ENCODE measurements at places on chromosomes 6 and 20.

DNA sequence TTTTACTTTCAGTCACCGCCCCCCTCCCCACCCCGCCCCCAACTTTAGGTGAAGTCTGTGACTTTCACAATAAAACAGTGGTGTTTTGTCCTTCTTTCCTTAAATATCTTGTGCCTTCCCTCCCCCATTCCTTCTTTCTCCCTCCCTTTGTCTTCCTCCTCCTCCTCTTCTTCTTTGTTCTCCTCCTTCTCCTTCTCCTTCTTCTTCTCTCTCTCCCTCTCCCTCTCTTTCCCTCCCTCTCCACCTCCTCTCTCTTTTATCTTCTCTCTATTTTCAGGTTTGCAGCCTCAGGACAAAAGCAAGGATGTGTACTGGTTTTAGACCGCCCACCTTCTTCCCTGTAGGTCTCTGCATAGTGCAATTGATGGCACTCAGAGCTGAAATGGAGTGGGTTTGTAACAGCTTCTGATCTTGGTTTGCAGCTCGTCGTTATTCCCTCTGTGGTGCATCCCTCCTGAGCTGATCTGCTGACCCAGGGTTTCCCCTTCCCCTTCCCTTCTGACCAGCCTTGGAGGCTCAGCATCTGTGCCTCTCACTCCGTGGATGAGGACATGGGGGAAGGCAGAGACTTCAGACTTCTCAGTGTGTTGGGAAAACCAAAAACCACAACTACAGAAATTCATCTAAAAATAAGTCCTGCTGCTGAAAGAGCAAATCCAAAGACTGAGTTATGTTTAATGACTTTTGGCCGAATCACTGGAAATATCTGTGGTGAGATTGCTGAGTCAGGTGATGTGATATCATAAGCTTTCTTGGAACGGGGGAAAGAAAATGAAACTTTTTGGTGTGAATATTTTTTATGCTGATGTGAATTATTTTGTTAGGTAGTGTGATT lies 6.9 kb downstream of the VGLL2 start:
- no peak for DNase-seq

DNA sequence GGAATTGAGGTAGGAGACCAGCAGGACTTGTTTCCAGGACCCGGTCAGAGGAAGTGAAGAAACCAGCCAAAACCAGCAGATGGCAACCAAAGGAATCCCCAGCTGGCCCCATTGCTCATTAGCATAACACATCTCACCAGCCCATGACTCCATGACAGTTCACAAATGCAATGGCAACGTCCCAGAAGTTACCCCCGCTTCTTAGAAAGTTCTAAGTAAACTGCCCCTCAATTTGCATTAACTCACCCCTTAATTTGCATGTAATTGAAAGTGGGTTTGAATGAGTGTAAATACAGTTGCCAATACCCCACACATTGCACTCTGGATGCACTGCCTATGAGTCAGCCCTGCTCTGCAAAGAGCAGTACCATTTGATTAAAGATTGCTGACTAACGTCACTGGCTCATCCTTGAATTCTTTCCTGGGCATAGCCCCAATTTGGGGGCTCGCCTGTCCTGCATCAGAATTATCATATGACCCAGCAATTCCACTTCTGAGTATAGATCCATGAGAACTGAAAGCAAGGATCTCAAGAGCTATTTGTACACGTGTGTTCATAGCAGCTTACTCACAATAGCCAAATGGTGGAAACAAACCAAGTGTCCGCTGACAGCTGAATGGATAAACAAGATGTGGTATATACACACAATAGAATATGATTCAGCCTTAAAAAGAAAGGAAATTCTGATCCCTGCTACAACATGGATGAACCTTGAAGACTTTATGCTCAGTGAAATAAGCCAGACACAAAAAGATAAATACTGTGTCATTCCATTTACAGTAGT lies 36.4 kb downstream of the MYLK4 start:
- no peak for DNase-seq

DNA sequence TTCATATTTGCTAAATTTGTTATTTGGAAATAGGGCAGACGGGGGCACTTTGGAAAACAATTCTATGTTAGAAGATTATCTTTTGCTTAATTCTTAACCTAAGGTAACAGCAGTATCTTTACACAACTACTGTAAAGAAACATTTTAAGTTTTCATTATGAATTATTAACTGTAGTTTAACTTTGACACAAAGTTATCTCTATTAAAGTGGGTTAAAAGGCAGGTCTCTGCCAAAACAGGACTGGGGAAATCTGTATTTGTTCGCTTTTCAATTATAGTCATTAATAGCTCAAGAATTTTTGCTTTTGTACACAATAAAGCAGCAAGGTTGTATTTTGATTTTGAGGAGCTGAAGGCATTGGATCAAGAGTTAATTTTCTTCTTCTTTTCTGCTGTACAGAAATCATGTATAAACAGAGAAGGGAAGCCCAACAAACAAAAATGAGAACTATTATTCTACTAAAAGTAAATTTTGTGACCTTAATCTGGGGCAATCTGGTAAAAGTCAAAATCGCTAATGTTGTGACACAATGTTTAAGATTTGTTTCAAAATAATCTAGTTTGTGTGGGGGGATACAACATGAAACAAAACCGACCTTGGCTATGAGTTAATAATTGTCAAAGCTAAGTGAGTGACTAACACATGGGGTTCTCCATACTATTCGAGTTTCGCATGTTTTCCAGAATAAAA lies 2.9 kb downstream of the STAU1 start:
- no peak for DNase-seq

DNA sequence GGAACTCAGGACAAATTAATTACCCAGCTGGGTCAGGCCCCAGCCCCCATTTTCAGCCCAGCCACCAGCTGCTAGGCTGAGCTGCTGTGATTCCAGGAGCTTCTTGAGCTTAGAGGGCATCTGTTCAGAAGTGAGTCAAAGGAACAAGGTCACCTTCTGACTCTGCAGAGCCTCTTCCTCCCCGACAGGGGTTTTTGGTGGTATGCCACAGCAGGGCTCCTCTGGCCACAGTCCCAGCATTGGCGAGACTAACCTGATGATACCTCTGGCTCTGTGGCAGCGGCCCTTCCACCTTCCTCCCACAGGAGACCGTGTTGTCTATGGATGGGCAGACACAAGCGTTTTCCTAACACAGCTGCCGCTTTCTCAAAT lies 39.7 kb downstream of the ZC3H12D start:
- peak; percentile 43 for DNase-seq

GRCh38 chr20:32582659-32583580 lies 2.2 kb downstream of the NOL4L start:
- DNase-seq: no peak

DNA sequence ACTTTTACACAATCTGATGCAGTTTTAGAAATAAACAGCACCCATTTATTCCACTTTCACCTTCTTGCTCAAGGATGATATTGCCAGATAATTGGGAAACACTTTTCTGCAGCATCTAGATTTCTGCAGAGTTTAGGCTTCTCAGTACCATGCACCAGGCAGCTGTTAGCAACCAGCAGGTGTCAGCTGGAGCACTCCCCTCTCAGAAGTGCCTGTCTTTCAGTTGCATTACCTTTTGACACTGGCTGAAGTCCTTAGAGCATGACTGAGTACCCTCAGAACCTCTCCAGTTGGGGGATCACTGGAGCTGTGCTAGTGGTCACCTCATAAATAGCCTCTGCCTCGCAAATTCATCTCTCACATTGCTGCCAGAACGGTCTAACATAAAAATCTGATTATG lies 91.2 kb downstream of the DNAH8 start:
- DNase-seq: no peak

- DNase-seq: no peak
Observed at GRCh38 chr6:136669299-136669699, 119.1 kb upstream of the MAP7 start.

DNA sequence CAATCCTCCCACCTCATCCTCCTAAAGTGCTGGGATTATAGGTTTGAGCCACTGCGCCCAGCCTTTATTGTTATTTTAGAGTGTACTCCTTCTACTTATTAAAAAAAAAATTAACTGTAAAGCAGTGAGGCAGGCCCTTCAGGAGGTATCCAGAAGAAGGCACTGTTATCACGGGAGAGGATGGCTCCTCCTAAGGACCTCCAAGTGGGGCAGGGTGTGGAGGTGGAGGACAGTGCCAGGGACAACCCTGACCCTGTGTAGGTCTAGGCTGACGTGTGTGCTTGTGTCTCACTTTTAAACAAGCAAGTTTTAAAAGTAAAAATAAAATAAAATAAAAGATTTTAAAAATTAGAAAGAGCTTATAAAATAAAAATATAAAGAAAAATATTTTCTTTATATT lies 23.7 kb upstream of the TAF4 start:
- no peak for DNase-seq

DNA sequence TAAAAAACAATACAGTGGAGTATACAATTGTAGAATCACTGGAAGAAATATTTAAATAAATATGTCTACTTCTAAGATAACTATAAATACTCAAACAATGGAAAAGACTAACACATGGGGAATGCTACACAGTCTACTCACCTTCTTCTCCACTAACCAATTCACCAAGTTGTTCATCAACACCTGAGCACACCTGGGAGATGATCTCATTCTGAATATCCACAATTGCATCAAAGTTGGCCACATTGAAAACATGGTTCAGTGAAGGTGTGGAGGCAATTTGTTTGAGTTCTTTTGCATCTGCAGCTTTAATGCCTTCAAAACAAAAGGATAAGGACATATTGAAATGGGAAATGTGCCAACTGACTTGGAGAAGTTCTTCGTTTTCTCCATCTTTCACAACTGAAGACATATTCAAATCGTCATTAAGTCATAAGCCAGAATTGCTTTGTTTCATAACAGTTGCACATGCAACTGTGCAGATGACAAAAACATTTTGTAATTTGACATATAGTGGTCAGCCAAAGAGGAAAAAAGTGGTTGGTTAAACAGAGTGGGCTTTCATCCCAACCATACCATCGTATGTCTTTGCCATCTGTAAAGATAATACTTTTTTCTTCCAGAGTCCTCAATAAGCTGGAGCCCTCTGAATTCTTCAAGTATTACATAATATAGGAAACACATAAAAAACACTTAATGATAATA lies 17.5 kb downstream of the COL12A1 start:
- DNase-seq: no peak

GRCh38 chr20:12824328-12825225 lies 184.2 kb upstream of the SPTLC3 start:
- no peak for DNase-seq

- DNase-seq: no peak
Observed at GRCh38 chr20:19552221-19553180, 205.6 kb upstream of the RIN2 start.

- no peak for DNase-seq
Observed at GRCh38 chr6:54992789-54993188, 146.2 kb downstream of the FAM83B start.

DNA sequence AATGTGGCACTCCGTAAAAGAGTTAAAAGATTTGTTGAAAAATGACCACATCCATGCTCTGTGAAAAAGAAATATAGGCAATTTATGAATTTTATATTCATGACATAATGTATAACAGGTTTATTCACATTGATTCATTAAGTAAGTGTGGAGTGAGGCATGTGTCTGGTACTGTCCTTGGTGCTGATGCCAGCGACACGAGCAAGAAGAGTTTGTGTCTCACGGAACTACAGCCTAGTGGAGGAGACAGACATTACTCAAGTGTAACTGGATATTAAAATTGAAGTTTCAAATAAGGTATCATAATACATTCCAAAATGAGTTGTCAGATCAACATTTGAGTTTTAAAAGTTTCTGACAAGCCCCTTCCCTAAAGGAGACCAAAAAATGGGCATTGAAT lies 158.2 kb upstream of the PRND start:
- DNase-seq: no peak

DNA sequence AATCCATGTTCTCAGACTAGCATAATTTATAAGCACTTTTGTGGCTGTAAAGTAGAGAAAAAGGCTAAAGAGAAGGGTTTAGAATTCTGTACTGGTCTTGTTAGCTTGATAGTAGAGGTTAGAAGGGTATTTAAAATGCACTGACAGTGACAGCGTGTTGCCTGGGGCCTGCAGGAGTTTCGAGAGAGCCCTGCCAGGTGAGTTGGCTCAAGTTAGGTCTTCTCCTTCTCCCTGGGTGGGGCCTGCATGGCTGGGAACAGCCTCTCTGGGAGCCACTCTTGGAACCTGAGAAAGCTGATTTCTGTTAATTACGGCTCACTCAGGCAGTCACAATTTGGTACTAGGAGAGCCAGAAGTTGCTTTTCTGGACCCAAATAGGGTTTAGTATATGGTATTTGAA lies 103.7 kb downstream of the ARID1B start:
- no peak for DNase-seq

DNA sequence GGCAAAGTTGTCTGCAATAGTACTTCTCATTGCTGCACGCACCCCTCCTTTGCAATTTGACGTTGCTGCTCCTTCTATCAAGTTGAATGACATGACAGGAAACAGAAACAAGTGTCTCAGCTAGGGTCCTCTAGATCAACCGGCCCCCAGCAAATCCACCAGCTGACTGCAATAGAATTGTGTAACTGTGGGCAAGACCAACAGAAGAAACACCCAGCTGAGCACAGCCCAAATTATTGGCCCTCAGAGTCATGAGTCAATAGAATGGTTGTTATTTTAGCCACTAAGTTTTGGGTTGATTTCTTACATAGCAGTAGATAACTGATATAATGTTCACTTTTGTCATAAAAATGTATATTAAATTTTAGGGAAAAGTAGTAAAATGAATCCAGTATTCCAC lies 202.7 kb downstream of the MAFB start:
- no peak for DNase-seq

- peak; percentile 52 for DNase-seq
Observed at GRCh38 chr20:32325706-32326503, 32.2 kb upstream of the ASXL1 start.

DNA sequence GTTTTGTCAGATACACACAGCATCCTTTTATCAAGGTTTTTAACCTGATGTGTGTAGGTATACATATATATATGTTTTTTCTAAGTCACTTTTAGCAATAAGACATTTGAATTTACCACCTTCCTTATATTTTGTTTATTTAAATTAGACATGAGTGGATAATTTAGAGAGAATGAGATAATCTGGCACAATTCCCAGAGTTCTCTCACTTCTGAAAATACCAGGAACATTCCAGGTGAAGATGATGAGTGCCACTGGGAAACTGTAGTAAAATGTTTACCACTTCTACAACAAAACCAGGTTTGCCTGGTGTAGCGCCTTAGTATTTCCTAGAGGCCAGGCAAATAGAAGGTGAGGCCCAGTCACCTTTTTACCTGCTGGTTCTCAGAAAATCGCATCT lies 189.5 kb downstream of the TMEM242 start:
- no peak for DNase-seq

DNA sequence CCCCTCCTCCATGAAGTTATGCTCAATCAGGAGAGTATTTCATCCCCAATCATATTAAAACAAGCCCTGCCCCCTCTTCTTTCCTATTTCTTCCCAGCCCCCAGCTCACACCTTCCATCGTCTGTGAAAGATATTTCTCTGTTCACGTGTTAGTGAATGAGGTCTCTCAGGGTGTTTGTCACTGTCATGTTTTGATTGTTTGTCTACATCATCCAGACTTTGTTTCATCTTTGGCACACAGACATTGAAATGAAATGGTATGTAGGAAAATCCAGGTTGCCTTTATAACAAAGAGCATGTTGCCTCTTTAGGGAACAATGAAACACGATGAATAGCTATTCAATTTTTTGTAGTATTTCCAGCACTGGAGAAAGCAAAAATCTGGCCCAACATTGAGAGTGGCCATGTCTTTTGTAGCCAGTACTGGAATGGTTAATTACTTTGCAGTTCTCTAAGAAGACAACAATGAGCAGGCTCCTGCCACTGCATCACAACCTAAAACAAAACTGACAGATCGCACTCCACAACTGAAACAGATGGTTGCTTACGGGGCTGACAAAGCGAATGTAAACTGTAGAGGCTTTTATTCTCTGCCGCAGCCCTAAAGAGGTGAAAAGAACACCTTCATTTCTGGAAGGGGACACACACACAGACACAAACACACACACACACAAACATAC lies 543.6 kb upstream of the CITED2 start:
- DNase-seq: no peak
